ENCODE measurements at places on chromosomes 16 and 17. TPM values are rescaled to one million over a fixed set of nuclear protein-coding genes. Genes with fewer than 3 reads are reported as not detected.

NTN1 gene
- total RNA-seq, result 4.1 TPM

HP gene
- 94.2 TPM for total RNA-seq

ACSM2A gene
- total RNA-seq, result not detected

MPG gene
- total RNA-seq, result 42.5 TPM

MYH2 gene
- 1.0 TPM for total RNA-seq

EVPL gene
- 46.8 TPM for total RNA-seq

NPIPA5 gene
- total RNA-seq, result 12.0 TPM

CSH1 gene
- not detected for total RNA-seq

KRTAP3-2 gene
- not detected for total RNA-seq

USP10 gene
- 59.6 TPM for total RNA-seq

PEMT gene
- total RNA-seq, result 29.6 TPM

KRT39 gene
- 0.35 TPM for total RNA-seq

CHTF18 gene
- total RNA-seq, result 12.3 TPM

Measured in upper lobe of right lung (tissue), 1 donor.